ENCODE measurements at places on chromosomes 2 and 18. TPM values are rescaled to one million over a fixed set of nuclear protein-coding genes. Genes with fewer than 3 reads are reported as not detected.

DNA sequence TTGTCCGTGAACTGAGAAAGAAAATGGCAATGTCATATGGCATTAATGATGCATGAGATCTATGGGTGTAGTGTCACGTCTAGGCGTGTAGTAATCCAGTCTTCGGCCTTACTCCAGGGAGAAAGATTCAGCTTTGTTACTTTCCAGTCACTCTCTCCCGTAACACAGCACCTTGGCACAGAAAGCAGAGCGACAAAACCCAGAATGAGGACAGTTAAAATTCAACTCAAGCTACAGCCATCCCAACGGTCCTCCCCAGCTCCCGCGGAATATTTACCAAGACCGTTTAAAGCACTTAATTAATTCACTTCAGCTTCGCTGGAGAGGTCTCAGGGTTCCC lies 797 bp upstream of the CRIM1 start:
- H3K27me3 ChIP-seq = no peaks in the 10 kb centered on the region
- H3K36me3 ChIP-seq = no peaks in the 10 kb centered on the region
- peak overlapping the region; percentile 87 for H3K27ac ChIP-seq
- peak overlapping the region; percentile 81 for H3K4me3 ChIP-seq
- peak; percentile 62 for DNase-seq
- H3K4me1 ChIP-seq = peaks cover 6% of the 10 kb centered on the region

- H3K27me3 ChIP-seq = no peaks in the 10 kb centered on the region
- DNase-seq = no peak
- H3K4me3 ChIP-seq = no peak overlapping the region
- H3K27ac ChIP-seq = no peak overlapping the region
- H3K4me1 ChIP-seq = peaks cover 25% of the 10 kb centered on the region
Observed at GRCh38 chr2:238655198-238655860, 192.6 kb upstream of the TWIST2 start.

Gene FKBP1B
- 3.1 TPM for total RNA-seq

Gene CREG2
- not detected for total RNA-seq

- DNase-seq = no peak
- no peaks in the 10 kb centered on the region for H3K4me1 ChIP-seq
- no peak overlapping the region for H3K4me3 ChIP-seq
- no peaks in the 10 kb centered on the region for H3K36me3 ChIP-seq
- no peaks in the 10 kb centered on the region for H3K27me3 ChIP-seq
- H3K27ac ChIP-seq = peak overlapping the region; percentile 36
Observed at GRCh38 chr18:80171054-80171872, 62.2 kb downstream of the ADNP2 start.

DNA sequence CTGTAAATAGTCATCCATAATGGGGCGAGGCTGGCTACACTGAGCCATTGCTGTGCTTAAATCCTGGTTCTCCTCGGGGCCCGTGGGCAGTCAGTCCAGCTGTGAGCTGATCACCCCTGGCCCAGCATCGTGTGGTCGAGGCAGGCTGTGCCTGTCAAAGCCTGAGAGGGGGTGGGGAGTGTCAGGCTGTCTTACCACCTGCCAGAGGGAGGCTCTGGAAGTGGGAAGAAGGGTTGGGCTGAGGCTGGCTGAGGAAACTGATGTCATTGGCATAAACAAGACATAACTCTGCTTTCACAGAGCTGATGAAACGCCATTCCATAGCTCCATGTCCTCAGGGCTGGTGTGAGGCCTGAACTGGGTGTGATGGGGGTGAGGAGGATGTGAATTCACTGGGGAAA lies 49.7 kb downstream of the KLHL29 start:
- peak overlapping the region; percentile 89 for H3K27ac ChIP-seq
- H3K27me3 ChIP-seq = no peaks in the 10 kb centered on the region
- peaks cover 46% of the 10 kb centered on the region for H3K4me1 ChIP-seq
- no peaks in the 10 kb centered on the region for H3K36me3 ChIP-seq
- DNase-seq = peak; percentile 91
